HuH-7 (cell line): ENCODE measurements at places on chromosomes 12 and 14.

GRCh38 chr12:62409068-62409467 lies 57.6 kb upstream of the MON2 start:
- no peak for DNase-seq

GRCh38 chr12:2360630-2361170 lies 307.9 kb downstream of the CACNA1C start:
- DNase-seq, result peak; percentile 40

GRCh38 chr14:94341656-94342333 lies 18.7 kb upstream of the SERPINA6 start:
- DNase-seq, result no peak

- peak; percentile 10 for DNase-seq
Observed at GRCh38 chr12:125683748-125684381, 618.6 kb downstream of the AACS start.

GRCh38 chr12:92871116-92871515 lies 58.0 kb downstream of the EEA1 start:
- DNase-seq, result no peak

- no peak for DNase-seq
Observed at GRCh38 chr14:87430810-87431209, 562.2 kb downstream of the GALC start.

- no peak for DNase-seq
Observed at GRCh38 chr14:55752580-55753390, 172.8 kb downstream of the KTN1 start.

GRCh38 chr14:38745861-38746260 lies 357.2 kb downstream of the SEC23A start:
- no peak for DNase-seq

- DNase-seq, result no peak
Observed at GRCh38 chr14:57707219-57707618, 158.7 kb downstream of the SLC35F4 start.

GRCh38 chr12:45446013-45446412 lies 230.1 kb downstream of the ANO6 start:
- no peak for DNase-seq

- no peak for DNase-seq
Observed at GRCh38 chr14:103003351-103003615, 54.1 kb downstream of the CDC42BPB start.

DNA sequence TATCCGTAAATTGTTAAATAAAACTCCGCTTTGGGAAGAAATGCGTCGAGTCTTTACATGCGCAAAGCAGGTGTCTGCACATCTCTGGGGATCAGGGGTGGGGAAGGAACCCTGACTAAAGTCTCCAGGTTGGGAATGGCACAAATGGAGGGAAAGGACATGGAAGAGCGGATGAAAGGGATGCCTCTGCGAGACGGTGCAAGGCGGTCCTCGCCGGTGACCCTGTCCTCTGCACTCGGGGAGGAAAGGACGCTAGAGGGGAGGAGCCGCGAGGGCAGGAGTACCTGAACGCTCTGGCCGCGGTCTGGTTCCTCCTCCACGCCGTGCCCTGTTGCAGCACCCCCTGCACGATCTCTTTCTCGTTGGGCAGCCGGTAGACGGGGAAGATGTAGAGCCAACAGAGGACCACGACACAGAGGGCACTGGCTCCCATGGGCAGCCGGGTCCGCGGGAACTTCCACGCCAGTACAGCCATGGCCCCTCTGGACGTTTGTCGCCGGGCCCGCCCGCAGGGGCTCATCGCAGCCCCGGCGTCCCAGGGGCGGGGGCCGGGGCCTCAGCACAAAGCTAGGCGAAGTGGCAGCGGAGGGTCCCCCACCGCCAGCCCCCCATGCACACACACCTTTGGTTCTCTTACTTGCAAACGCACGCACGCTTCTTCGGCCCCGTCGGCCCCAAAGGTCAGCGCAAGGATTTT lies 646 bp downstream of the ST8SIA1 start:
- DNase-seq, result peak; percentile 24

DNA sequence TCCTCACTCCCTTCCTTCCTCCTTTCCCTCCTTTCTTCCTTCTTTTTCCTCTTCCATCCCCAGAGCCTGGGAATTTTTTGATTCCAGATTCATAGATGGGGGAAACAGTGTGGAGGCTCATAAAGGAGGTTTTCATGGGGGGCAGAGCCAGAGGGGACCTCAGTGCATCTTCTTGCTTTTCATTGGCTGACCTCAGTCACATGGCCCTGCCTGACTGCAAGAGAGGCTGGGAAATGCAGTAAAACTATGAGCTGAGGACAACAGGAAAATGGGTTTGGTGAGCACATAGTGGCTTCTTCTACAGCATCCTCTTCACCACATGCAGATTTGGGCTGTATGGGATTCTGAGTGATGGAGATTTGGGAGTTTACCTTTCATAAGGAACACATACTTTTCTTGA lies 437.1 kb upstream of the TBX3 start:
- no peak for DNase-seq

- DNase-seq, result no peak
Observed at GRCh38 chr14:102949062-102949800, 26.8 kb downstream of the AMN start.

DNA sequence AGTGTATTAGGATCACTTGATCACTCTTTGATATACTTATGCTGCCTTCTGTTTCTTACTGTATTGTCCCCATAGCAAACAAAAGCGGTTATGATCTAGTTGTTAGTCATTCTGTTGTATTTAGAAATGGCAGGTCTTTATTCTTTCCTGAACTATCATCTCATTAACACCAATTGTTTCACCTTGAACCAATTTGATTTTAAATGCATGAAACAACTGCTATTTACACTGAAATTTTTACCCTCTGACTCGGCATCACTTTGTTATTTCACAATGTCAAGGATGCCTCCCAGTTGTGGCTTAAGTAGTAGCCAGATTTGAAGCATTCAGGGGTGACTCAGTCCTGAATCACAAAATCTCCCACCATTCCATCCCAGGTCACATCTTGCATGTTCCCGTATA lies 303.5 kb downstream of the EGLN3 start:
- DNase-seq, result no peak

DNA sequence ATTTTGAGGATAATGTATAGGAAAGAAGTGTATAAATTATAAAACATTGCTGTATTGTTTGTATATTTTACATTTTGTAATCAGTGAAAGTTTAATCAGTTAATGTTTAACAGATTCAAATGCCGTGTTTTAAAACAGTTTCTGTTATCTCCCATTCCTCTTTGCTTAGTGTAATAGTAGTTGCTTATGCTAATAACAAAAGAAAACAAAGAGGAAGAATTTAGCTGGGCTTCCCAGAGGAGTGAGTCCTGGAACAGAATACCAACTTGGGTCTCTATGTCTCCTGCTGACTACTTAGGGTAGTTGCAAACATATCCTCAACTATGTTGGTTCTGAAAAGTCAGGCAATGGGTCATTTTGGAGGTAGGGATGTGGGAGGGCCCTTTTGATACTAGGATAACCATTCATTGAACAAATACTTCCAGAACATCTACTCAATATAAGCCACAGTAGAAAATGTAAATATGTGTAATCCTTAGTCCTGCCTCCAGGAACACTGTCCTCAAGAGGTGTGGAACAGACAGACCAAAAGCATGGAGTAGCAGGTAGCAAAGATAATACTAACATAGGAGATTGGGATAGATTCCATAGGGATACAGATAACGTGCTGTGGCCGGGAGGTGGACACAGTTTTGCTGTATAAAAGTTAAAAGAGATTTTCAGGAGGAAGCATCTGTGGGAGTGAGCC lies 36.1 kb upstream of the EVL start:
- DNase-seq, result no peak

- DNase-seq, result no peak
Observed at GRCh38 chr14:76654573-76655108, 106.6 kb upstream of the VASH1 start.

DNA sequence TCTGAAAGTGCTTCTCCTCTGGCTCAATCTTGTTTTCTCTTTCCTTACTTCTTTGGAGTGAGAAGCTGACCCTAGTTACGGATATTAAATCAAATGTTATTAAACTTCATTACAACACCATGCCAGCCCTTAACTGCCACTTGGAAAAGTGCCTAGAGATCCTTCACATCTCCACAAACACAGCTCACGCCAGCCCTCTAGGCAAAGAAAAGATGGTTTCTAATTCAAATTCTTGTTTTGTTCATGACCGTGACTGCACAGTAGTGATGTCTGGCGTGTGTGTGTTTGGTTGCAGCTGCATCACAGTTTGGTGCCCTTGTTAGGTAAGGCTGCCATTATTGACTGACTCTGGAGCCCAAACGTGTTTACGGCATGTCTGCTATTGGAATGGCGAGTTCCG lies 113.0 kb downstream of the BEGAIN start:
- no peak for DNase-seq

DNA sequence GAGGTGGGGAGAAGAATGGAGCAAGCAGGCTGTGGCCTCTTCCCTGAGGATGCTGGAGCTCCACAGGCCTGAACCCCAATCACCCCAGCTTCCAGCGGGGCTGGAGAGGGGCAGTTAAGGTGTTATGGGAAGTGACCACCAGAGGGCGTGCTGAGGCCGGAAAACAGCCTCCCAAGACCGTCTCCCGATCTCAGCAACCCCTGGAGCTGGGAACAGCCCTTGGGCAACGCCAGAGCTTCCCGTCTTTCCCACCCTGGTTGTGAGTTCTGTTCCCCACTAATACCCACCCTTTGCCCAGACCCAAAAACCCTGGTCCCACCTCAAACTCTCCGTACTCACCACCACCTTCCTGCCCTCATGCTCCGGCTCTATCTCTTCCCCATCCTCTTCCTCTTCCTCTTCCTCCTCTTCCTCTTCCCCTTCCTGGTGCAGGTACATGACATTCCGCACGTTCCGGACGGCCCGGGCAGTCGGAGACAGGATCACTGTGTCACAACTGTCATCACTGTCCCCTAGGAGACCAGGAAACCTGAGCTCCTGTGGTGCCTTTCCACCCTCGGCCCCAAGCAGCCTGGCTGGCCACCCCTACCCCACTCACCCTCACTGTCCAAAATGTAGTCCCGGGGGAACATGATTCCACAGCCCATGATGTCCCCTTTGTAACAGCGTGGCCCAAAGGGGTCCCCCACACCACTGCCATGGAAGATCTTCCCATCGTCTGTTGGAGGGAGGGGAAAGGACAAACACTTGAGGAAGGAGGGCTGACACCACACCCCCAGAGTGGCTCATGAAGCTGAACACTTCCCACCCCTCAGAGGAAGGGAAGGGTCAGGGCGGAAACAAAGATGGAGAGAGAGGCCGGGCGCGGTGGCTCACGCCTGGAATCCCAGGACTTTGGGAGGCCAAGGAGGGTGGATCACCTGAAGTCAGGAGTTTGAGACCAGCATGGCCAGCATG lies 12.9 kb downstream of the SPRYD3 start:
- peak; percentile 98 for DNase-seq

GRCh38 chr12:60265741-60266140 lies 669.9 kb downstream of the SLC16A7 start:
- no peak for DNase-seq
